ENCODE measurements at places on chromosomes 16 and 17. TPM values are rescaled to one million over a fixed set of nuclear protein-coding genes. Genes with fewer than 3 reads are reported as not detected.

KRT12 gene
- 0.07 TPM for total RNA-seq

TRPV2 gene
- total RNA-seq = 7.3 TPM

DNA sequence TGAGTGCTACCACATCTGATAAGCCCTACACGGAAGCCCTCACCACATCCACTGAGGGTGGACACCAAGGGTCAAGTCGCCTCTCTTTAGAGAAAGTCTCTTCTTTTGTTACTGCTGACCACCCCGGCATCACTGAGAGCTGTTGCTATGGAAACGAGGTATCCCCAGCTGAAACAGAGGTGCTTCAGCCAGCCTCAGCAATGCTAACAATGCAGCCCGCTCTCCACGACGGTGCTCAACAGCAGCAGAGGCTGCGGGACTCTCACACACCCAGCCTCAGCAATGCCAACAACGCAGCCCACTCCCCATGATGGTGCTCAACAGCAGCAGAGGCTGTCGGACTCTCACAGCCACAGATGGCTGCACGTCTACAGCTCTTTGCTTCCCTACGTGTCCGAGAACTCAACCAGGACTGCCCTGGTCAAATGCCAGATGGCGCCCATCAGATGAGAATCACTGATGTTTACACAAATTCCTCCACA lies 41.4 kb downstream of the VPS53 start:
- DNase-seq = no peak

GRCh38 chr17:57515662-57516211 lies 229.4 kb downstream of the CCDC182 start:
- no peak for DNase-seq

DNA sequence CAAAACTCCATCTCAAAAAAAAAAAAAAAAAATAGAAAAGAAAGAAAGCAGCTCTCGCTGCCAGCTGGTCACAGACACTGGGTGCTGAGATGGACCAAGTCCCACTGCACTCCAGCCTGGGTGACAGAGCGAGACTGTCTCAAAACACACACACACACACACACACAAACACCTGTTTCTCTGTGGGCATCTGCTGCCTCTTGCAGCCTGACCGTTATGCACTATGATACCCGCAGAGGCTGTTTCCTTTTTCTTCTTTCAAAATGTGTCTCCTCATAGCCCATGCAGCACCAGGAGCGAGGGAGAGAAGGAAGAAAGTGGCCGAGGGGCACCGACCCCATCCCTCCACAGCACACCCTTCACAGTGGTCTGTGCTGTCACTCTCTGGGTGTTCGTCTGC lies 36.9 kb upstream of the KLHDC4 start:
- no peak for DNase-seq

DNA sequence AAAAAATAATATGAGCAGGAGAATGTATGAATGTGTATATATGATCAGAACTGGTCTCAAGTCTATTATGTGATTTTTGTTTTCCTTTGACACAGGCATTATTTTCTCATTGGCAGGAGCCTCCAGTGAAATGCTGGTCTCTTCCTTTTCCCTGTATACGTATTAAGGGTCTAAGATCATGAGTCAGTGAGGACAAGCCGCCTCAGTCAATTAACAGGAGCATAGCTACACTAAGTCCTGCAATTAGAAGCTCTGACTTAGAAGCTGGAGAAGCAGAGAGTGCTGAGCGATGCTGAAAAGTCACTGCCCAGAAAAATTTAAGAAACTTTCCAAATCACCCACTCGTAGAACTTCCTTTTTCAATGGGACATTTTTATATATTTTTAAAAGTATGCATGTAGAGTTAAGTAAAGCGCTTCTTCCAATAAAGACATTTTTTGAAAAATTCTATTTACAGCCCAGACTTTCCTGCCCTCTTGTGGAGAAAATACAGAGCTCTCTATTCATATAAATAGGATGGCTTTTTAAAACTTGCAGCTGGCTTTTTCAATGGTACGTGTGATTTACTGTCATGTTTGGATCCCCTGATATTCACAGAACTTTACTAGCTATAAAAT lies 70.2 kb upstream of the PSMD7 start:
- DNase-seq = no peak

DNA sequence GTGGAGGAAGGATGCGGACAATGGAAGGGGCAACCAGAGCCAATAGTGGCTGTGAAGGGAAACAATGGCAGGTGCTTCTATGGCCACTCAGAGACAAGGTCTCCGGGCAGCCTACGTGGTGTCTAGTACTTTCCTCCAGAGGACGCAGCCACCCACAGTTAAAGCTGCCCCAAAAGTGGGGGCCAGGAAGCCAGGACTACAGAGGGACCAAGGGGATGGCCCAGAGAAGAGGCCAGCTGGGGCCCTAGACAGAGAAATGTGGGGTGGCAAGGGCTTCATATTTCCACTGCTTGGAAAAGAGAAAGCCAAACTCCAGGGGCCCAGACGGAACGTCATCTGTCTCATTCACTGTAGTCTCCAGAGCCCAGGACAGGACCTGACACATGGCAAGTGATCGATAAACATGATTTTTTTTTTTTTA lies 837 bp upstream of the PER1 start:
- no peak for DNase-seq

DNA sequence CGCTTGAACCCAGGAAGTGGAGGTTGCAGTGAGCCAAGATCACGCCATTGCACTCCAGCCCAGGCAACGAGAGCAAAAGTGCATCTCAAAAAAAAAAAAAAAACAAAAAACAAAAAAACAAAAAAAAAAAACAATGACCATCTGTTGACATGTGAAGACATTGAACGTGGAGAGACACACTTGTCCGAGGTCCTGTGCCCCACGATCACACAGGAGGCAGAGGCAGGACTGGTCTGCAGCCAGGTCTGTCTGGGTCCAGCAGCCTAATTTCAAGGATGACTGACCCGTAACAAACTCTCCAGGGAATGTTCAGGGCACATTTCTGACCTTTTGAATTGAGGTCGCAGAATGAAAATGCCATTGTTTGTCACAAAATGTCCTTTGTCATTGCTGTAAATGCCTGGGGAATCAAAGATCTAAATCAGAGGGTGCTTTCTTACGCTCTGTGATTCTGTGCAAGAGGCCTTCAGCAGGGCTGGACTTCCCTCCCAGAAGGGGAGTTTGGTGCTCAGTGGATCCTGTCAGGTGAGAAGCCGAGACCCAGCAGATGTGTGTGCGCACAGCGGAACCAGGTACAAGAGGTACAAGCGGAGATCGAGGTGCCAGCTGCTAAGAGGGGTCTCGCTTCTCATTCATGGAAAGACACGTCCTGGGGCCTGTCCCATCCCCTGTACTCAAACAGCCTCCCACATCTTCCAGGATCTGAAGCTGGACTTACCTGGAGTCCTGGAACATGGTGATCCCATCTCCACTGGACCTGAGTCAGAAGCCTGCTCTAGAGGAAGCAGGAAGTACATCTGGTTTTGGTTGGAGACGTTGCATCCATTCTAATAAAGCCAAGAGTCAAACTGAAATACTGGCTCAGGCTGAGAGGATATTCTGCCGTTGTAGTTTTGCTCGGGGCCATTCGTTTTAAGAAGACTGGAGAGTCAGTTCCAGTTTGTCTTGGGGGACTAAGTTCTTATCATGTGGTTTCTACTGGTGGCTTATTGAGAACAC lies 95.8 kb downstream of the IRF8 start:
- no peak for DNase-seq

DNA sequence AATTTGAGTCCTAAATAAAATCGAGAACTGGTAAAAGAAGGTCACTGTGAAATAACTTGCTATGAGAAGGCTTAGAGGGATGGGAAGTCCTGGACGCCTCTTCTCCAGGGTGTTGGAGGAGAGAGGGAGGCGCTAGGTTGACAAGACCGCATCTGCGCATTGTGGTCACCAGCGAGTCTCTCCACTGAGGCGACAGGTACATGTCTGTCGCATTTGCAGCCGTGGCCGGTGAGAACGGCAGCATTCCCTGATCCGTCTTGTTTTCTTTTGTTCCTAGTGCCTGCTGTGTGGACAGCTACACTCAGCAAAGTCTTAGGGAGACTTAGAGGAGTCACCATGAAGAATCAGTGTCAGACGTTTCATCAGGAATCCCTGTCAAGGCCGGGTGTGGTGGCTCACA lies 8.1 kb upstream of the ATP6V0C start:
- no peak for DNase-seq
